ENCODE measurements at places on chromosomes 6 and 20. TPM values are rescaled to one million over a fixed set of nuclear protein-coding genes. Genes with fewer than 3 reads are reported as not detected.
A peak's percentile ranks its signal among the peaks of the same experiment; 100 is the strongest.

DNA sequence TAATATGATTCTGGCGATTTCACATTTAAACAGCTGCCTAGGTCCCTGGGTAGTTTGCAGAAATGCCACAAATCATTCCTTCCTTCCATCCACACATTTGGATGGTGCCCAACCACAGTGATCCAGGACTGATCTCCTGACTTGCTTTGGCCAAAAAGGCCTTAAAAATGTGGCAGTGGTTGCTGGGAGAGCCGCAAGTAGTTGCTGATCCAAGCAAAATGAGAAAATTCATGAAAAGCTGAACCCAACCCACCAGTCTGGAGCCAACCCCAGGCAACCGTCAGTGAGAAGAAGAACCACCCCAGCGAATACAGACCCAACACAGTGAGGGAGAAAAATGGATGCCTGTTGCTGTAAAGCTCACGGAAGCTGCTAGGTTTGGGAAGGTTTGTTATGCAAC is 25.1 kb downstream of the RALGAPA2 start:
- no peak for DNase-seq

- no peak for DNase-seq
Measured at GRCh38 chr6:143594647-143595046, 83.1 kb upstream of the PHACTR2 start.

POPDC3 gene
- 7.8 TPM for total RNA-seq

- DNase-seq, result no peak
Measured at GRCh38 chr6:41700463-41701347, 34.7 kb downstream of the TFEB start.

- DNase-seq, result no peak
Measured at GRCh38 chr6:155132617-155133016, 131.2 kb upstream of the CLDN20 start.

DNA sequence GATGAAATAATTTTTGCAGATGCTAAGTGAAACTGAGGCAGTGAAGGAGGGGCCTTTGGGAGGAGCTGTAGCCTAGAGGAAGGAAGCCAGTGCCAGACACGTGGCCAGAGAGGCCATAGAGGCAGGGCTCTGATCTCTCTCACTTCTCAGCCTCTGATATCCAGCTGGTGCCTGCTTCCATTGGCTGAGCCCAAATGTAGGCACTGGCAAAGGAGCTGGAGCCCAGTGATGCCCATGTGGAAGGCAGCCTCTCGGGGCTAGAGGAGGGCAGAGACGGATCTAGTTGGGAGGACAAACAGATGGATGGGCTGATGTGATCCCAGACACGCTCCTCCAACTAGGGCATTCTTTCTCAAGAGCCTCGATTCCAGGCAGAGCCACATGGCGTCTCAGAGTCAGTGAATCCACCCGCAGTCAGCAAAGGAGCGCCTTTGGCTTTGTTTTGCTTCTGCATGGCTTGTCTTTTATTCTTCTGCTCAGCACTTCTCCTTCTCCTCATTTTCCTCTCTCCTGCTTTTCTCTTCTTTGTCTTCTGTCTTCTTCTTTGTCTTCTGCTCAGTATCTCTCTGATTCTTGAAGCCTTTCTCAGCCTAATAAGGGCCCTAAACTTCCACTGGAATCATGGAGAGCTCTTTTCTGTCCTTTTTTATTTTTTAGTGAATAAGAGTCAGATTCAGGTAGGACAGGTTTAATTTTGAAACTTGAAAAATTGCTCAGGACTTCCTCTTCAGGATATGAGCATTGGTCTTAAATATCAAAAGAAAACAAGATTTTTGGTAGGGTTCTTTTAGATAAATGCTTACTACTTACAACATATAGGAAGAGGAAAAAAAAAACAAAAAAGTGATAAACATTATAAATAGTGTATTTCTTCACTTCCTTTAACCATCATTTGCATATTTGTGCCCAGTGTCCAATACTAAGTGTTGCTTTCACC is 41.8 kb downstream of the CYP24A1 start:
- no peak for DNase-seq

DNA sequence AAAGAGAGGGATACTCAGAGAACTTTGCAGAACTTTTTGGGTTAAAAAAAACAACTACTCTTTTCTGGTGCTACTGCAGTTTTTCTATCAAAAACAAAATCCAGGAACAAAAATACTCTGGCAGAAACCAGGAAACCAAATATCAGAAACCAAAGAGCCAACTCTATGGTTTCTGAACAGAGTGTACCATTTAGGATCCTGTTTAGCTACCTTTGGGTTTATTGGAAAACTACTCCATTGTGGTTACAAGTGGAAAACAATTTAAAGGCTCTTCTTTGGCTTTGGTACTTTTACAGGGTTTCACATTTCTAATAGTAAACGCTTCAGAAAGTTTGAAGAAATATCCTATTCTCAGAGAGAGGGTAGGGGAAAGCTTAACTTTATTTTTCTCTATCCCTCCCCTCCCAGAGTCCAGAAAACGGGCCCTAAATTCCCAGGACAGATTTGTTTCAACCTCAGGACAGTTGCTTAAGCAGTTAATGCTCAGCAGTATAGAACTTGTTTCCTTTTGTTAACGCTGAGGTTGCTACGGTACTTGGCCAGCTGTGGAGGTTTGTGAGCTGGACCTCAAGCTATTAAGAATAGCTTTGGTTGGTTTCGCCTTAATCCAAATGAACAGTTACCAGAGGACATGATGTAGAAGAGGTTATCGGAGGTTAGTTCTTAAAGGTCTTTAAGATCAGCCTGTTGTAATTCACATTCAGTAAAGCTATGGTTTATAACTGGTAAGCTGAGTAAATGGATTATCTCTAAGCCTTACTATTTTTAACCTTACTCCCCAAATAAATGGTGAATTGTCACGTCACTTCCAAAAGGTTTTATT is 47.9 kb downstream of the FOXO3 start:
- DNase-seq, result no peak

DNA sequence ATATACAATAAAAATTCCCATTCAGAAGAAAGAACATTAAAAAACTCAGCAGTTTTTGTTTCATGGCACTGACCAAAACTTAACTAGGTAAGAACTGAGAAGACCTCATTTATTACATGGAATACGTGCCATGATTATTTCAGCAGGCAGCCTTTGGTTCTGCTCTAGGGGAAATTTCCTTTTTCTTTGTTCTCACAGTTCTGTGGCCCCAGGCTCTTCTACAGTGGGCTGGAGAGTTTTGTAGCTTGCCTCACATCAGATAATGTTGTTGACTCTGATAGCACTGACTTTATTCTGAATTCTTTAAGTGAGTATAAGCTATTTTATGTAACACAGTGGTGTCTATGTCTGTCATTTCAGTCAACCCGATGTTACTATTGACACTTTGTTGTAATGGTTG is 844.3 kb downstream of the TBC1D32 start:
- DNase-seq, result no peak

DNA sequence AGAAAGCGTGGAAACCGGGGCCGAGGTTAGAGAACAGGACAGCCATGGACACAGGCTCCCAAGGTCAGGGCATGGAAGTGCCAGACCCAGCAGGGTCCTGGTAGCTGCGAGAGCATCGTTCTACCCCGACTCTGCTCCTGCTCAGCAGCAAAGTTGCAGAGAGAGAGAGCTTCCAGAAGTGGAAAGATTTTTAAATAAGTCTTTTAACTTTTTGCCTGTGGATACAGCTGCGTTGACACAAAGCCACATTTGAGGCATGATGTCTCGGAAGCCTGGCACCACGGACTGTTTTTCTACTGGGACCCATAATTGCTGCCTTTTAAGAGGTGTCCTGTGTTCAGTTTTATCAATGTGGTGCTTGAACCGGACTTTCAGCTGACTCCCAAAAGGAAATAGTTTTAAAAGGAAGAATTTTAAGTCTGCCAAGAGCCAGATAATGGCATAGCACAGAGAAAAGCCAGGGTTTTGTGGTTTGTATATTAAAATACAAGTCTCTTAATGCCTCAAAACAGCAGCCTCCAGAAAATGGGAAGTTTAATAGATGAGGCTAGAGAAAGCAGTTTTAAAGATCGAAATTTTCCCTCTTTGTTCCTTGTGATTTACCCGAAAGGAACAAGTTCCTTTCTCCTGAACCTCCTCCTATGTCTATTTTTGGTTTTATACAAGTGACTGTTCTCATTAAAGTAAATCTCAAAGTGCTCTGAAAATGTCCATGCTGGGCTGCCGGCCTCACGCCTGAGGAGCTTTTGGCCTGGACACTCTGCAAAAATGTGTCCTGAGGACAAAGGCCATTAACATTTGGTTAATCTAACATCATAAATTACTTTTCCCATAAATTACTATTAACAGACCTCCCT is 91.5 kb downstream of the RIN2 start:
- DNase-seq, result peak; percentile 29

SERAC1 gene
- 9.8 TPM for total RNA-seq

SLA2 gene
- 0.47 TPM for total RNA-seq

MMP24OS gene
- 35.1 TPM for total RNA-seq

DNA sequence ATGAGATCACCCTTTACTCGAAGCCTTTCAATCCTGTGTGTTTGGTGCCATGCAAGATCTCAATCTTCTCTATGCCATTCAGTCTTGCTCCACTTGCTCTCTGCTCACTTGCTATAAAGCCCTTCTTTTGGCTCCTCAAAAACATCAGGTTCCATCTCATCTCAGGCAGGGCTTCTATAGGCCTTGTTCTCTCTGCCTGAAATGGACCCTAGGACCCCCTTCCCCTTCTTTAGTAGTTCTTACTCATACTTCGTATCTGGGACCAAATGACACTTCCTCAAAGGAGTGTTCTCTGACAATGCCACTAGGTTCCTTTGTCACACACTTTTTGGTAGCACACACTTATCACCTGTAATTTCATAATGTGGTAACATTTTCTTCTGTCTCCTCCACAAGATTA is 116.7 kb upstream of the FAM184A start:
- DNase-seq, result no peak

POU5F1 gene
- total RNA-seq, result 1.3 TPM

GRCh38 chr20:45810191-45810970 is 2.1 kb upstream of the UBE2C start:
- no peak for DNase-seq

Measured in testis (tissue), 5 donors.